ENCODE measurements at places on chromosomes 6 and 20. TPM values are rescaled to one million over a fixed set of nuclear protein-coding genes. Genes with fewer than 3 reads are reported as not detected.

GRCh38 chr6:37618916-37619590 lies 78.6 kb downstream of the MDGA1 start:
- H3K27ac ChIP-seq, result no peak overlapping the region
- no peaks in the 10 kb centered on the region for H3K4me1 ChIP-seq
- no peak overlapping the region for H3K4me3 ChIP-seq
- H3K27me3 ChIP-seq, result no peaks in the 10 kb centered on the region
- no peak for DNase-seq

TREM2 gene
- total RNA-seq, result 3.6 TPM

GRCh38 chr6:44667668-44668390 lies 280.3 kb downstream of the CDC5L start:
- H3K4me1 ChIP-seq, result no peaks in the 10 kb centered on the region
- no peaks in the 10 kb centered on the region for H3K27me3 ChIP-seq
- H3K4me3 ChIP-seq, result no peak overlapping the region
- no peak overlapping the region for H3K27ac ChIP-seq
- DNase-seq, result peak; percentile 50
- H3K36me3 ChIP-seq, result no peaks in the 10 kb centered on the region

DNA sequence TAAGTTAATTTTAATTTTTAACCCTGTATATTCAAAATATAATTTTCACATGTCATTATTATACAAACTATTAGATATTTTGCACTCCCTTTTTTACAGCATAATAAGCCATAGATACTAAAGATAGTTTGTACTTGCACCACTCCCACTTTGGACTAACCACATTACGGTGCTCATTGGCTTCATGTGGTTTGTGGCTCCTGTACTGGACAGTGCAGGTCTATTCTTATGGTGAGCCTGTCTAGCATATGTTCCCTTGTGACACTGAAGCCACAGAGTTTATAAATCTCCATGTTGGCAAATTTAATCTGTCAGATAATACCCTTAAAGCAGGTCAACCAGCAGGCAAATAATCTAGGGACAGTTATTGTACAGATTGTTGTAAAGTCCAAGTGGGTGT lies 354.4 kb upstream of the KCNQ5 start:
- no peak for DNase-seq
- no peak overlapping the region for H3K4me3 ChIP-seq
- H3K27me3 ChIP-seq, result no peaks in the 10 kb centered on the region
- no peaks in the 10 kb centered on the region for H3K36me3 ChIP-seq
- no peaks in the 10 kb centered on the region for H3K4me1 ChIP-seq
- no peak overlapping the region for H3K27ac ChIP-seq

DNA sequence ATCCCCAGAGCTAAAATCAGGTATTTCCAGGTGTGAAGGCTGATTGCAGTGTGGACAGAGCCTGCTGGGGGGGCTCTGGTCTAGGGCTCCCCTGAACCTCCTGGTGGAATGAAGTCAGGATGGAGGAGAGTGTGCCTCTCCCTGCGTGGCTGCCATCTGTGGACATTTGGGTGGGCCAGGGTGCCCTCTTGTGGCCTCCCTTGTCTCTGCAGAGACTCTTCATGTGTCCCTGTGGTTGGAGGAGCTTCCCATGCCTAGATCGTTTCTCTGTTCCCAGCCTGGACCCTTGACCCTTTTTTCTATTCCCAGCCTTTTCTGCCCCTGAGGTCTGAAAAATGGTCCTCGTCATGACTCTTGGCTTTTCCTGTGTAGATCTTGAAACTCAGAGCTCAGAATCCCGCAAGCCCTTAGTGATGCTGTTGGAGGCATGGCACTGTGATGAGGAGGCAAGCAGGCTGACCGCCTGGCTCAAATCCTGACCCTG lies 9.9 kb upstream of the PSMF1 start:
- H3K4me1 ChIP-seq, result no peaks in the 10 kb centered on the region
- H3K36me3 ChIP-seq, result no peaks in the 10 kb centered on the region
- DNase-seq, result peak; percentile 75
- no peak overlapping the region for H3K4me3 ChIP-seq

DNA sequence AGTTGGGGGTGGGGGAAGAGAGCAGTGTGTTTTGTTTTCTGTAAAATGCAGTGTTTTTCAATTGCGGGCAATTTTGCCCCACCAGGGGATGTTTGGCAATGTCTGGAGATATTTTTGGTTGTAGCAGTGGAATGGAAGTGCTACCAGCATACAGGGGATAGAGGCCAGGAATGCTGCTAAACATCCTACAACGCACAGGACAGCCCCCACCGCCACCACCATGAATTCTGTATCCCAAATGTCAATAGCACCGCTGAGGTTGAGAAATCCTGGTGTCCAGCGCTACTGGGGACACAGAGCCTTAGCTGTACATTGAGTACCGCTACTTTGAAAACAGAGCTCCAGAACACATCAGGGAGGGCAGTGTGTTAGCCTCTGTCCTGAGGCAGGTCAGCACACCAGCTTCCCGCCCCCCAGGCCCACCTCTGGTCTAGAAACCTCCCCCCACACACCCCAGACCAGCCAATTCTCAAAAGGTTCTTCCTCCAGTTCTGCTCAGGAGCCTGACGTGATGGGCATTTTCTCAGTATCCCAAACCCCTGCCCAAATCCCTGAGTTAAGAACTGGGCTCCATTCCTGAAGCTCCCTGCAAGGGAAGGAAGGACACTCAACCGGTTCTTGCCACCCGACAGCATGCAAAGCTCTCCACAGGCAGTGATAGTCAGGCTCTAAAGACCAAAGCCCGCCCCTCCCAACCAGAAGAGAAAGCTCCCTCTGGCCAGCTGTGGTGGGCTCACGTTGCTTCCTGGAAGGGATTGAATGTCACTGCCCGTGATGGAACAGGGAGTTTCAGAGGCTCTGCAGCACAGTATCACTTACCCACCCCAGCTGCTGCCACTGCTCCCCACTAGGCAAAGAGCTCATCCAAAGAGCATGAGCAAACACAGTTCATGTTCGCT lies 321.5 kb upstream of the JARID2 start:
- H3K4me3 ChIP-seq, result no peak overlapping the region
- H3K27ac ChIP-seq, result no peak overlapping the region
- H3K27me3 ChIP-seq, result no peaks in the 10 kb centered on the region
- DNase-seq, result peak; percentile 19
- no peaks in the 10 kb centered on the region for H3K4me1 ChIP-seq

ABHD16B gene
- not detected for total RNA-seq

GRCh38 chr6:120816794-120817193 lies 517.5 kb downstream of the TBC1D32 start:
- H3K4me1 ChIP-seq, result no peaks in the 10 kb centered on the region
- H3K4me3 ChIP-seq, result no peak overlapping the region
- H3K36me3 ChIP-seq, result no peaks in the 10 kb centered on the region

- no peak overlapping the region for H3K4me3 ChIP-seq
- no peaks in the 10 kb centered on the region for H3K36me3 ChIP-seq
- H3K27ac ChIP-seq, result no peak overlapping the region
- no peak for DNase-seq
Observed at GRCh38 chr6:90445533-90446108, 141.3 kb downstream of the MAP3K7 start.

GRCh38 chr20:41134362-41135186 lies 2.8 kb upstream of the PLCG1 start:
- H3K27ac ChIP-seq, result no peak overlapping the region
- no peak overlapping the region for H3K4me3 ChIP-seq
- no peaks in the 10 kb centered on the region for H3K36me3 ChIP-seq
- H3K27me3 ChIP-seq, result no peaks in the 10 kb centered on the region
- H3K4me1 ChIP-seq, result peaks cover 24% of the 10 kb centered on the region
- DNase-seq, result no peak

All from body of pancreas (tissue), 4 donors.